Fibroblast of skin of right quadriceps (primary cell): ENCODE measurements at places on chromosomes 5 and 9.

GRCh38 chr9:22210262-22210661 lies 201.2 kb upstream of the CDKN2B start:
- DNase-seq: no peak

GRCh38 chr5:16588434-16589214 lies 28.2 kb downstream of the RETREG1 start:
- no peak for DNase-seq

- DNase-seq: no peak
These were observed 1042.3 kb downstream of the CDH12 start for GRCh38 chr5:21810737-21811316.

DNA sequence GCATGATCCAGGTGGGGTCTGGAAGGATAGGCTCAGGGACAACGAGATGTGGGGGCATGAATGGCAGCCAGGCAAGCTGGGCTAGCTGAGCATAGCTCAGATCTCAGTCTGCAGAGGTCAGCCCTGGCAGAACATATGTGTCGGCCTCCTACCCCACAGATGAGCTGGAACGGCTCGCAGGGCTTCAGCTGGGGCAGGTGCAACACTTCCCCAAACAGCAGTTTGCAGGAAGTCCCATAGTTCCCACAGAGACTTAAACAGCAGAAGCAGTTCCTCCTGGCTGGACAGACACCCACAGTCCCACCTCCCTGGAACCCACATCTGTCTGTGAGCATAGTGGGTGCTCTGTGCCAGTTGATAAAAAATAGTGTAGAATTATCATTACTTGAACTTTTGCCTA lies 404.6 kb downstream of the GADD45G start:
- DNase-seq: no peak

- DNase-seq: no peak
These were observed 19.4 kb upstream of the DCP2 start for GRCh38 chr5:112957036-112957808.

- no peak for DNase-seq
These were observed 302.2 kb downstream of the ZNF608 start for GRCh38 chr5:124444147-124444775.

DNA sequence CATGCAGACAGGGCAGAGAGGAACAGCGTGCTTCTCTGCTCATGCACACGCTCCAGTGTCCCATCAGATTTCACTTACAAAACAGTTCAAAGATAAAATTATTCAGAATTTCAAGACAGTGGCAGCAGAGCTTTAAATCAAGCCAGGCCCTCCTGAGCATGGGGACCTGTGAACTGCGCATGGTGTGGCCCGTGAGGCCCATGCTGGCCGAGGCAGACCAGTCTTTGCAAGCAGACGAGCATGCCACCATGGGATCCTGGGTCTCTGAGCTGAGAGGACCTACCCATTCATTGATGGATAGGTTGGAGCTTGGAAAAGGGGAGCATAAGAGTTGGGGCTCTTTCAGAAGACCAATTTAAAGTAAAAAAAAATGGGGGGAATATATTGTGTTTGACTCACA lies 35.0 kb upstream of the SAP30L start:
- DNase-seq: no peak

DNA sequence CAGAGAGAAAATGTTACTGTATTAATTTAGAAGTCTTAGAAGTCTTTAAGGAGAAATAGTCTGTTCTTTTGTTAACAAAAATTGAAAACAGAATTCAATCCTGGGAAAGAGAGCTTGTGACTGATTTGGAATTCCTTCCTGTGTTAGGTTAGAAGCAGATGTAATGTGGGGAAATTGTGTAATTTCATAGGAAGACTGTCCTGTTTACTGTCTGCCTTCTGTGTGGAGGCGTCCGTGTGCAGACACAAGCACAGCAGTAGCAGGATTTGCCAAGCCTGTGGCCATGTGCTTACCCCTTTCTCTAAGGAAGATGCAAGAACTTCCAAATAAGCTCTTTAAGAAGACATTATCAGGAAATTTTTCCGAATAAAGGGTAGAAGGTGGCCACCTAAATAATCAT lies 36.7 kb upstream of the F2R start:
- DNase-seq: peak; percentile 54

GRCh38 chr5:119629339-119629738 lies at the start of gene FAM170A:
Gene FAM170A, plus strand, starts transcription at chr5:119629558. Its CDS starts 211 bp downstream, at chr5:119629769.
- no peak for DNase-seq

DNA sequence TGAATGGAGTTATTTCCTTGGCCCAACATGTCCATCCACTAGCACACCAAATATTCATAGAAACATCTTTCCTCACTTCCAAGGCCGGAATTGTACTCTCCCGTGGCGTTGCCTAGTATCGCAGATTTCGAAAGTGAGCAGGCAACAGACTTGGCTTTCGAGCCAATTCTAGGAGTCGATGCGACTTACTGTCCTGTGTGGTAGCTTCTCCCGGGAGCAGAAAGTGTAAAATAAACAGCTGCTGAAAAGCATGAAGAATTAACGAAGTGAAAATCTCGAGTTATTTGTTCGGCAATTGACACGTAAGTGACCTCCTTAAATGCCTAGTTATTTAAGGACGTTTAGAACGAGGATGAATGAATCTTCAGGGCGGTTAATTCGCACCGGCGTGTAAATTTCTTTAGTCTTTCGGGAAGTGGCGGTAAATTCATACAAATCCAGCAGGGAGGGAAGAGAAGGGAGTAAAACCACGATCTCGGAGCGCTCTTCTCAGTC lies 449 bp upstream of the PCSK5 start:
- peak; percentile 67 for DNase-seq

DNA sequence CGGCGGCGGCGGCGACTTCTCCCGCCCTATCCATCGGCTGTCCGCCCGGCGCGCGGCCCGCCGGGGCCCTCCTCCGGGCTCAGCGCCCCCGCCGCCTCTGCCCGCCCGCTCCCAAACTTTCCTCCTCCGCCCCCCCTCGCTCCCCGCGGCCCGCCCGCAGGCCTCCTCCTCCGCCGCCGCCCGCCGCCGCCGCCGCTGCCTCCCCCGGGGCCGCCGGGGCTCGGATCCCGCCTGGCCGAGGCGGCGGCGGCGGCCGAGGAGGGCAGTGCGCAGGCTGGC lies 460 bp upstream of the PBX3 start:
- no peak for DNase-seq

DNA sequence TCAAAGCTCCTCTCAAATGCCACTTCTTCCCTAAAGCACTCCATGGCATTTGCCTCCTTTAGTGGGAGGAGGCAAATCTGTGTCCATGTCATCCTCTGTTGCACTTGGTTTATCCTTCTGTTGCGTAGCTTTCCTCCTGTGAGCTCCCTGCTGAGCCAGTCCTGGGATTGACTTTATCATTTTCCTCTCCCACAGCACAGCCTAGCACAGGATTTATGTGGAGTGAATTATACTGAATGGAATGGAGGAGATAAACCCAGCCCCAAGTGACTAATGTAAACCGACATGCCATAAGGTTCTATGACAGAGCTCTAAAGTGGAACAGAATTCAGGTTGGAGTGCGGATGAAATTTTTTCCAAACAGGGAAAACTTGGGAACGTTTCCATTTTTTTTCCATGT lies 26.4 kb upstream of the TOMM5 start:
- peak; percentile 77 for DNase-seq
